ENCODE measurements at places on chromosomes 6 and 20. TPM values are rescaled to one million over a fixed set of nuclear protein-coding genes. Genes with fewer than 3 reads are reported as not detected.
A peak's percentile ranks its signal among the peaks of the same experiment; 100 is the strongest.

DNA sequence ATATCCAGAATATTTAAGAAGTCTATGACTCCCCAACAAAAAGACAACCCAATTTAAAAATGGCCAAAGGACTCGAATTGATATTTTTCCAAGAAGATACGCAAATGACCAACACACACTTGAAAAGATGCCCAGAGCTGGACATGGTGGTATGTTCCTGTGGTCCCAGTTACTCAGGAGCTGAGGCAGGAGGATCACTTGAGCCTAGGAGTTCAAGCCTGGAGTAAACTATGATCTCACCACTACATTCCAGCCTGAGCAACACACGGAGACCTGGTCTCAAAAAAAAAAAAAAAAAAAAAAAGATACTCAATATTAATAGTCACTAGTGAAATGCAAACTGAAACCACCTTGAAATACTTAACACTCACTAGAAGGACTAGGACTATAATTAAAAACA lies 12.2 kb upstream of the ARMC2 start:
- no peak for DNase-seq

GRCh38 chr20:58481481-58482021 lies 33.6 kb downstream of the APCDD1L start:
- no peak for DNase-seq

DNA sequence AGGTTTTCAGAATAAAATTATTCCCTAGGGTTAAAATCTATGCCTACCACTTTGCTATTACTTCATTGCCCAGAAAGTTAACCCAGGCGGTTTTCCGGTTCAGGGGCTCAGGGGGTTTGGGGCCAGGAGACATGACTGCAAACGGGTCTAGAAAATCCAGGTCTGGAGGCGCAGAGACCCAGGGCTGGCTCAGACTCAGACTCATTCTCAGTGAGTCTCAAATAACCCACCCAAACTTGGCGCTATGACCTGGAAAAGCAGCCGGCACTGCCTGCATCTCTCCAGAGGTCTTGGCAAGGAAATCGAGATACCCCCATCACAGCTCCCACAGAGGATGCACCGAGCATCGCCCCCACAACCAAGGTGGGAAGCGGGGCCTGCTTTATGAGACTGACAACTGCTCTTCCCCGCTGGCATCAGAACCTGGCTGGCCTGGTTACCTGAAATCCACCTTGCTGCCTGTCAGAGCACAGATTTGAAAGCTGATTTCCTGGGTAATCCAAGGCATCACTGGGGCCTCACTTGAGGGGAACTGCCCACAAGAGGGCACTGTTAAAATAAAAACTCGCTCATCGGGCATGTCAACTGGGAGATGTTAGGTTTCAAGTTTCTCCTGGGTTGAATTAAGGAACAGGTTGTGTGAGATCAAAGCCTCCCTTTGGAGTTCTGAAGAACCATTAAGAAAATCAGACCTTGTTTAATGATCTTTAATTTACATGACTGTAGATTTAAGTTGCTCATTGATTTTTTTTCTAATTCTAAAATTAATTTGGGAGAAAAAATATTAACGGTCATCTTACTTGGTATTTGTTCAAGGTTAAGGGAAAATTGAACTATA lies 55.1 kb downstream of the KIF16B start:
- DNase-seq, result no peak

DNA sequence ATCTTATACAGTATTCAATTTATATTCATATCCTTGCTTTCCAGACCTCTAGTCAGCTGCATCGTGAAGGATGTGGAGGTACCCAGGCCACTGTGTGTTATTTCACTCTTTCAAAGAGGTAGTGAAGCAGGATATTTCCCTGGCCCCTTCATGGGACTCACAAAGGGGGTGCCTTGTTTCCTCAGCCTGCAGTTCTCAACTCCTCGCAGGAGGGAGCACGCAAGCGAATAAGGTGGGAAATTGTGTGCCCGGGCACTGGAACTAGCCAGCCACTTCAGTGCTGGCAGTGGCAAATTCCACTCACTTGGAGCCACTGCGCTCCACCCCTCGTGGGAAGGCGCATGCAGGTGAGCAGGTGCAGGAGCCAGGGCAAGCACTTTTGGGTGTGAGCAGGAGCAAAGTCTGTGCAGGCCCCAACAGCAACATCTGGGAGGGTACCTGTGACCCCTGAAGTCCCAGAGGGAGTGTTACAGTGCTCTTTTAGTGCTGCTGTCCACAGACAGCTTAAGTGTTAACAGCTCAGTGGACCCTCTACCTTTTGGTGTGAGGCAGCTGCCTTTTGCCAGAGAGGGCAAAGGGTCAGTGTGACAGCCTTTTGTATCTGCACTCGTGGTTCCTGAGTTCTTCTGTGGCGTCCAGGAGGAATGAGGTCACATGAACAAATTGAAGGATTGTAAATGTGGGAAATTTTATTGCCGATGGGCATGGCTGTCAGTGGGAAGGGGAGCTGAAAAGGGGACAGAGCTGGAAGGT lies 49.4 kb upstream of the FAM135A start:
- DNase-seq, result no peak

- no peak for DNase-seq
These were observed 126.8 kb upstream of the SAMD5 start for GRCh38 chr6:147381712-147382111.

GRCh38 chr6:3565291-3565690 lies 108.4 kb upstream of the SLC22A23 start:
- DNase-seq, result no peak

GRCh38 chr20:20317195-20317594 lies 50.7 kb upstream of the INSM1 start:
- DNase-seq, result no peak

DNA sequence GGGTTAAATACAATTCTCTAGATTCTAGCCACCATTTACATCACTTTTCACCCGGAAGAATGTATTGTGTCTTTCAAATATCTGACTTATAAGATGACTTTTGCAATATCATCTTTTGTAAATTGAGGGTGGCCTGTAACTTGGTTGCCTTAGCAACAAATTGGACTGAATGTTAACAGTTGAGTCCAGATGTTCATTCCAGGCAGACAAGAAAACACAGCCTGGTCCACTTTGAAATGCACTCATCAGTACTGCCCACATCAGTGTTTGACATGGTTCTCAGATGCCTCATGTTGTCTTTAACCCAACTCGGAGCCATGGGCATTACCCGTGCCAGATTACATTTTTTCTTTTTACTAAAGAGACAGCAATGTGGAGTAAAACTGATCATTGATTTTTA lies 781.6 kb upstream of the CHD6 start:
- no peak for DNase-seq

The UFL1 gene
- total RNA-seq, result 60.2 TPM

DNA sequence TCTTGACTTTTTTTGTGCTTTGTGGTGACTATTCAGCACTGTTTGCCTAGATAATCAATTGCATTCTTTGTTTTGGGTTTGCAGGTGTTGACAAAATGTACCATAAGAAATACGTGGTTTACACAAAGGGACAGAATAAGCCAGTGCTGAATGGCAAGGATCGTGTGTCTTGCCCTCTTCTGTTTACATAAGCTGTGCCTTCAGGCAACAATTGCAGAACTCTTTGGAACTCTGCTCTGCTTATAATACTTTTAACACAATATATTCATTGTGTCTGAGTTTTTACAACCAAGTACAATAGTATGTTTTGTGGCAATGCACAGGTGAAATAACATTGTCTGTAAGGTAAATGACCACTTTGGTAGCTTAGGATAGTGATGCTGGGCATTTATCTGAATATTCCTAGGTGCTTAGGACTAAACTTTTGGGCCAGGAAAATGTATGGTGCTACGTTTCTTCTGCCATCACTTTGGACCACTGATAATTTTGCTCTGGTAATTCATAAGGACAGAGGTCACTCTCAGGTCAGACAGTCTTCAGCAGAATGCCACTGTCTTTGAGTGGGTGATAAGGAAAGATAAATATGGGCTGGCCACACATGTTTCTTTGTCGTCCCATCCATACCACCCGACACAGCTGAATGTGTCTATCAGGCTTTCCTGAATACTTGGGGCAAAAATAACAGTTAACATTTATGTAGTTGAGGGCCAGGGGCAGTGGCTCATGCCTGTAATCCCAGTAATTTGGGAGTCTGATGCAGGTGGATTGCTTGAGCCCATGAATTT lies 344.6 kb upstream of the IMPG1 start:
- no peak for DNase-seq

- no peak for DNase-seq
These were observed 285.1 kb downstream of the ADGB start for GRCh38 chr6:146883640-146884531.

DNA sequence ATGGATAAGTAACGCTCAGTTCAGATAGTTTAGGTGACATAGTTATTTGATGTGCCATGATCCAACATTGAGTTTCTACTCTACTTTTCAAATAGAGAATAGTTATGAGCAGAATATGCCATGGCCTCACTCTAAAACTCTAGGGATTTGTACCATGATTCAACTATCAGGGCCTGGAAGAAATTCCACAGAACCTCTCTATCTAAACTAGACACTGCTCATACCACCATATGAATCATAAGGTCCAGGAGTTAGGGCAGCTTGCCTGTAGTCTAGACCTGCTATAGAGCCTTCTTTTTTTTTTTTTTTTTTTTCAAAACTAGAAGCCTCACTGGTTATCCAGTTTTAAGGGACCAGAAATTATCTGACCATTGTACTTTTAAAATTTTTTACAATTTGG lies 571.8 kb upstream of the IMPG1 start:
- no peak for DNase-seq

The MYT1 gene
- 0.48 TPM for total RNA-seq

The CNBD2 gene
- total RNA-seq, result 1.9 TPM

DNA sequence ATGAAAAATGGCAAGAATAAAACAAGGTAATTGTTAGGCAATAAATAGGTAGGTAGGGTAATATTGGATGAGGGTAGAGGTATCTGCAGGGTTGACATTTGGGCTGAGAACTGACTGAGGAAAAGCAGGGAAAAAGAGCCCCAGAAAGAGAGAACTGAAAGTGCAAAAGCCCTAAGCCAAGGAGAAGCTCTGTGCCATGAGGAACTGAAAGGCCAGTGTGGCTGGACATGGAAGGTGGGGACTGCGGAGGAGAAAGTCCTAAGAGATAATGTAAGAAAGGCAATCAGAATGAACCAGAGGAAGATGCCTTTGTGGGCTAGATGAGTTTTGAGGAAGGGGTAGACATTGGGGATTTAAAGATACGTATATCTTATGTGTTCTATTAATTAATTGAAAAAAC lies 9.9 kb upstream of the HIVEP2 start:
- no peak for DNase-seq

- no peak for DNase-seq
These were observed 4.3 kb upstream of the CCDC167 start for GRCh38 chr6:37504024-37504423.

The CLDN20 gene
- not detected for total RNA-seq

The NMBR gene
- 0.32 TPM for total RNA-seq

GRCh38 chr6:67683960-67684359 lies 951.1 kb upstream of the ADGRB3 start:
- no peak for DNase-seq

The PPP1R3D gene
- total RNA-seq, result 8.5 TPM

- no peak for DNase-seq
These were observed 1.2 kb downstream of the TREML2 start for GRCh38 chr6:41199552-41200246.

DNA sequence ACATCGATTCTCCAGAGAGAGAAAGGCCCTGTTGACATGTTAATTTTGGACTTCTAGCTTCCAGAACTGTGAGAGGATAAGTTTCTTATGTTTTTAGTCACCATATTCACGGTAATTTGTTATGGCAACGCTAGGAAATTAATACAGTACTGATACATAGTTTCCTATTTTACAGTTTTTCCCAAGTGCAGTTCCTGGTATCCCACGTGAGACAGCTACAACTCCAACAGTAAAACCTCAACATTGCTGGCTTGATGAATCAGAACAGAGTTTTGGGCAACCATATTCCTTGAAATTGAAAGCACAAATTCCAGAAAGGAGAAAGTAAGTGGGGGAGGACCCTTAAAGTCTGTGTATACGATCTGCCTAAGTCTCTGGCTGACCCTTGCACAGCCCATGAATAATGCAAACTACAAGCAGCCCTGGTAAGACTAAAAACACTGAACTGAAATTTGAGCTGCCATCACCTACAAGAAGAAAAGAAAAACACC lies 505.1 kb upstream of the NRSN1 start:
- no peak for DNase-seq

- DNase-seq, result peak; percentile 69
These were observed 30.9 kb upstream of the RAB23 start for GRCh38 chr6:57252975-57253374.

DNA sequence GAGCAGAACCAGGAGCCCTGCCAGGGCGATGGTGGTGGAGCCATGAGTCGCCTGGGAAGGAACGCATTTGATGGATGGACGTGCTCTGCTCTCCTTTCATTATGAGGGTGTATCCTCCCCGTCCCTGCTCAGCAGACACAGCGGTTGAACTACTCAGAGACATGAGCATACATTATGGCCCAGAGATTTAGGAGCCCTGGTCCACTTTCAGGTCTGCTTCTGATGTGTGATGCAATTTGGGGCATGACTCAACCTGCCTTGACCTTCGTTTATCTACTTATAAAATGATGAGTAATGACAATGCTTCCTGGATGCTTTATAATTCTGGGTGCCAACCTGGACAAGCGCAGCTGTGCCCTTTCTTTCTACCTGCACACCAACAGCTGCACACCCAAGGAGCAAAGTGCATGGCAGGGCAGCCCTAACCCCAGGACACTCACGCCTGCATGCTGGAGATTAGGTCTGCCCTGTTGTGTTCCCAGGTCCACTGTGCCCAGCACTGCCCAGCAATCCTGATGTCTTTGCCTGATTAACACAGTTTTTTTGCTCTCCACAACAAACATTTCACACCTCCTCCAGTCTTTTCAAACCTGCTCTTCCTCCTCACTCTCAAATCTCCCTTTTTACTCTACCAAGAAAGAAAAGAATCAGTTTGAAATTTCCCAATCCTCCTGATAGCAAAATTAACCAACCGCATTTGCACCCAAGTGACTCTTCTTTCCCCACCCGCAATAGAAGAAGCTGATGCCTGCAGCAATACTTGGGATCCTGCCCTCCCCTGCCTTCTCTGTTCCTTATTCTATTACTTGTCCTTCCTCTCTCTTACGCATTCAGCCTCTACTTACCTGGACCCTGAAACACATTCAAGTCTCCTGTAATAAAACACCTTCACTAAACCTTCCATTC lies 81.2 kb downstream of the EZR start:
- no peak for DNase-seq

The RAMACL gene
- total RNA-seq, result 6.0 TPM

The DEFB124 gene
- not detected for total RNA-seq

The SS18L1 gene
- 18.0 TPM for total RNA-seq

Data from urinary bladder (tissue), 4 donors.